ENCODE measurements at places on chromosomes 4 and X. TPM values are rescaled to one million over a fixed set of nuclear protein-coding genes. Genes with fewer than 3 reads are reported as not detected.

The AGA gene
- 19.5 TPM for total RNA-seq

The CCSER1 gene
- 0.77 TPM for total RNA-seq

The PABPC4L gene
- total RNA-seq: 1.6 TPM

DNA sequence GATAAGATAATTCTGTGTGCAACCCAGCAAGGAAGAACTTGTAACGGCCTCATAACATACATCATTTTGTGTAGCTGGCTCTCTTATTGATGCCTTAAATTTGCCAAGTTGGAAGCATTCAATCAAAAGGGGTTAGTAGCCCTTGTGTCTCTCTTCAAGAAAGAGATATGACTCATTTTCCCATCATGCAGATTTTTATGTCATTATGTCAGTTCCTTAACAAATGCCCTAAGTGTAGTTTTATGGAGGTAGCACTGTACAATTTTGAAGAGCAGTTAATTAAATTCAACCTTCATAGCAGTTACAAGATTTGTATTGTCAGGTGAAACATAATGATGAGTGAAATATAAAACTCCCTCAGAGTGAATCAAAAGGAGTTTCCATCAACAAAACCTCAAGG is 215.6 kb downstream of the GRIA3 start:
- DNase-seq: no peak

DNA sequence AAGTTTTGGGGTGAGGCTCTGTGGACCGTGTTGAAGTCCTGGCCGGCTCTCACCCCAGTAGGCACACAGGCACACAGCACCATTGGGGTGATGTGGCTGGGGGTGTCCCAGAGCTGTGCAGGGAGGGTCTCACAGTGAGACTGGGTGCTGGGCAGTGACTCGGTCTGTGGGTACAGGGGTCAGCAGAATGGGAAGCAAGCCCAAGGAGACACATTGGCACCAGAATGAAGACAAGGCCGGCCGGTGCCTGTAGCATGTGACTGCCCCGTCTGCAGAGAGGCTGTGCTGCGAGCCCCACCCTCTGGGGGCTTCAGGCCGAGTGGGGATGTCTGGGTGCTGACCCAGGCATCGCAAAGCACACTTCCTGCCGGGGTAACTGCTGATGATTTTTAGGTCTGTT is 5.2 kb downstream of the MAEA start:
- no peak for DNase-seq

DNA sequence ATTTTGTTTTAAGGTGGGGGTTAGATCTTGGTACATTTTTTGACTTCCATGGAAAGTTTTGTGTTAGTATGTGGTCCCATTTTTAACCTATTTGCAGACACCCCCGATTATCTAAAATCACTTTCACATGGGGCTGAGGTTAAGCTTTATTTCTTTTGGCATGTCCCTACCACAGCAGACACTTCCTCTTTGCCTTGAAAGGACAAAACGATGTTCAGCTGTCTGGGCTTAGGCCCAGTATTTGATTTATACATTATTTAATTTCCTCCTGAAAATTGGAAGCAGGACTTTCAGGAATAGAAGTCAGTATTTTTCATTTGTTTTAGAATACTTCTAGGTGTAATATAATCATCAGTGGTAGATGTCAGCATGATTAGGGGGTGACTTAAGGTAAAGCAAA is 112.4 kb upstream of the SPRY1 start:
- no peak for DNase-seq

GRCh38 chr4:47791965-47792364 is 45.9 kb downstream of the CORIN start:
- no peak for DNase-seq

- DNase-seq: no peak
These were observed 41.3 kb downstream of the MND1 start for GRCh38 chr4:153385784-153386183.

DNA sequence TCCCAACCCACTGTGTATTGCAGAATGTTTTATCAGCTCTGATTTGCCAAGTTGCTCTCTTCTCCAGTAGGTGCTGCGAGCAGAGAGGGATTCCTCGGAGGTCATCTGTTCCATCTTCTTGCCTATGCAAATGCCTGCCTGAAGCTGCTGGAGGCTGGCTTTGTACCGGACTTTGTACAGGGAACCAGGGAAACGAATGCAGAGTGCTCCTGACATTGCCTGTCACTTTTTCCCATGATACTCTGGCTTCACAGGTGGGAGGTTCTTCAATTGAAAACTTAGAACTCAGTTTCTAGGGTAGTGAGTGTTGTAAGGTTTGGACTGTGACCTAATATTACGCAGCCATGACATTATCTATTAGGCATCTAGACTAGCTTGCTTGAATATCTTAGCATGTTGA is 24.9 kb downstream of the AR start:
- no peak for DNase-seq

DNA sequence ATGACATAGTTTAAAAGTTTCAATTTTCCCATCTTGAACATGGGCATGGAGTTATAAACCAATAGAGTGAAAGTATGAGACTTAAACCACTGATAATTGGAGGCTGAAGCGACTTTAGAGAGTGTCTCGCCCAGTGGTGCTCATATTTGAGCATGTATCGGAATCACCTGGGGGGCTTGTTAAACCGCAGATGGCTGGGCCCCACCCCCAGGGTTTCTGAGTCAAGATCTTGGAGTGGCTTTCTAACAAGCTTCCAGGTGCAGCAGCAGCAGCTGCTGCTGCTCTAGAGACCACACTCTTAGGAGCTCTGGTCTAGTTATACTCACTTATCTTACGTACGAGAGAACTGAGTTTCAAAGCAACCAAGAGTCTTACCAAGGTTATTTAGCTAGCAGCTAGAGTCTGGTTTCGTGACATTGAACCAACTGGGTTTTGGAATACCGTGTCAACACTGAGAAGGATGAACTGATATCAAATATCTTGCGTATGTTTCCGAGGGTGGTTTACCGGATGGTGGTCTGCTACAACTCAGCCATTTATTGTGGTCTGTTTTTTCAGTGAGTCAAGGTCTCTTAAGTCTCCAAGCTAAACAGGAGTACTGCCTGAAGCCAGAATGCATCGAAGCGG is 5.9 kb downstream of the PHEX start:
- no peak for DNase-seq

- DNase-seq: no peak
These were observed 5.1 kb upstream of the FAM184B start for GRCh38 chr4:17786567-17786966.

GRCh38 chr4:113445286-113445685 is 316.3 kb downstream of the CAMK2D start:
- no peak for DNase-seq

DNA sequence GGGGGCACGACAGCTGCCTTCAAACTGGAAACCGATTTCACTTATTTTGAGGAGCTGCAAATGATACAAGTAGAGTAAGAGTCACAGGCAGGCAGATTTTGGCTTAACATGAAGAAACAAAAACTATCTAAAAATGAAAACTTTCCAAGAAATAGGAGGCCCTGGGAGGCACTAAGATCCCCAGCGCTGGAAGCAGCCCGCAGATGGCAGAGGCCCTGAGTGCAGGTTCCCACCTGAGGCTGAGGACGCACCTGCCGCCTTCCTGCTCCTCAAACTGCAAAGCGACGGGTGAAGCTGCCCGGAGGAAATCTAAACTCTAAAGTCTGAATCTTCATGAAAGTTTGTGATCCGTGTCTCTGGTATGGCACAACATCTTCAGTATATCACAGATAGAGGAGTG is 138.7 kb downstream of the AFAP1 start:
- no peak for DNase-seq

DNA sequence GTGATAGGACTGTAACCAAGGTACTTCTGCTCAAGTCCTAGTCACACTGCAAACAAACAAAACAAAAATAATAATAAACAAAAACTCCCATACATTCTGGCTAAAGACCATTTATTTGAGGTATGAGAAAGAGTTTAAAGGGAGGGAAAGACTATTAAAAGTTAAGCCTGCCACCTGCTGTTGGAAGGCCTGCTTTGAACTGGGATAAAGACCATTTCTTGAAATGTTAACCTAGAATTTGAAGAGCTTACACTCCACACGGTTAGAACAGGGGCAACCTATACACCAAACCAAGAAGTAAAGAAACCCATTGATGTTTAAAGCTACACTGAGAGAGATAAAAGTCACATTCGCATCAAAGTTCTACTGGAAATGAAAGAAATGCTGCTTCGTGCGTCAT is 548.7 kb upstream of the DIPK2B start:
- no peak for DNase-seq

DNA sequence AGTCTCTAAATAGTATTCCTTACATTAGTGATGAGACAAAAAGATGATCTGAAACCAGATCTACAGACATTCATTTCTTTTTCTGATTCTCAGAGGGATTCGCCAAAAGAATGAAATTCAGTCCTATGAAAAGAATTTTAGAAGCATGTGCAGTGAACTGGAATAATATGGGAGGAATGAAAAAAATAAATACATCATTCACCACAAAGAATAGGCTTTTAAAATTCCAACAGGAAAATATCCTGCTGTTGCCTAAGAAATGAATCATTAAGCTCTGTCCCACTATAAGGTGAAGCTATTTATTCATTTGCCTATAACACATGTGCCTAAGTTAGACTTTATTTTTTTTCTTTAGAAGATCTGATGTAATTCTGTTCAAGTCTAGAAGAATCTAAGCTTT is 165.9 kb downstream of the IL15 start:
- DNase-seq: no peak

Measured in neural progenitor cell (in vitro differentiated cells).